ENCODE measurements at places on chromosomes 3 and 15.

GRCh38 chr15:90592131-90592881 lies 62.6 kb downstream of the CRTC3 start:
- DNase-seq, result no peak

DNA sequence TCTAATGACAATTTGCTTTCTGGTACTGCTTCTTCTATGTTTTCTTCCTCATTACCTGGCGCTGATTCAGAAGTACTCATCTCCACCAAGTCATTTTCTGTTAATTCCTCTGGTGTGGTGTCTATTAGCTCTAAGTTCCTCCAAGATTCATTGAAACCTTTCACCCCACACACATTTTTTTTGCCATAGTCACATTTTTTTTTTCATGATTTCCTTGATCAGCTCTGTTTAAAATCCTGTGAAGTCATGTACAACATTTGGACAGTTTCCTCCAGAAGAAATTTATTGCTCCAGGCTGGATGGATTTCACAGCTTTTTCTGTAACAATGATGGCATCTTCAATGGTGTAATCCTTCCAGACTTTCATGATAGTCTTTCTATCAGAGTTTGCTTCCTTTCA lies 243.2 kb upstream of the VEPH1 start:
- DNase-seq, result no peak

DNA sequence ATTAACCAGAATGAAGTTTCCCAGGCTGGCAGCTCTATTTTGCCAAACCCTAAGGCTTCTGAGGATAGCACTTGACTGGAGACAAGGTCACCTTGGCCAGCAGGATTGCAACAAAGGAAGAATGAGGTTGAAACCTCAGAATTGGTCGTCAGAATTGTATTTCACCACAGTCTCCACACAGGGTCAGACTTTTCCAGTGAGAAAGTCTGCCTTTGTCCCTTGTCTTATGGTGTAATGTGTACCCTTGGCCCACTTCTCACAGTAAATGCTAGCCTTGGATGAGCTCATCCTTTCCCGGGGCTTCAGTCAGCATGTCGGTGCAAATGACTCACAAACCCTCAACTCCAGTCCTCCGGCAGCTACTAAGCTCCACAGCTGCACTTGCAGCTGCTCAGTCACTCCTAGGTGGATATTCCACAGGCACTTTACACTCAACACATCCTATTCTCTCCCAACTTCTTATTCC lies 19.7 kb downstream of the SSR3 start:
- no peak for DNase-seq

DNA sequence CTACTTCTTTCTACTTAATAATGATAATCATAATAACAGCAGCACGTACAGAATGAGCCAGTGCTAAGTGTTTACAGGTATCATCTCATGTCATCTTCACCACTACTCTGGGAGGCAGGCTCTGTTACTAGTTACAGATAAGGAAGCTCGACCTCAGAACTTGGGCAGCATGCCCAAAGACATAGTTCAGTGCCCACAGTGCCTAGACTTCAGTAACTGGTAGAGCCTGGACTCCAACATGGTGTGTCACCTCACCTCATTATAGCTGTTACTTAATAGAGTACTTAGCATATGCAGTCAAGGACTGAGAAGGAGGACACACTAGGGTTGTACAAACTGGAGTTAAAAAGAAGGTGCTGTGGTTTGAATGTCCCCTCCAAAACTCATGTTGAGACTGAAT lies 7.6 kb downstream of the GADL1 start:
- no peak for DNase-seq

- no peak for DNase-seq
Measured at GRCh38 chr3:134768116-134768515, 26.9 kb upstream of the EPHB1 start.

GRCh38 chr3:69085168-69085832 lies 563 bp downstream of the ARL6IP5 start:
- peak; percentile 52 for DNase-seq

GRCh38 chr3:135762188-135762856 lies 203.2 kb upstream of the PPP2R3A start:
- no peak for DNase-seq

DNA sequence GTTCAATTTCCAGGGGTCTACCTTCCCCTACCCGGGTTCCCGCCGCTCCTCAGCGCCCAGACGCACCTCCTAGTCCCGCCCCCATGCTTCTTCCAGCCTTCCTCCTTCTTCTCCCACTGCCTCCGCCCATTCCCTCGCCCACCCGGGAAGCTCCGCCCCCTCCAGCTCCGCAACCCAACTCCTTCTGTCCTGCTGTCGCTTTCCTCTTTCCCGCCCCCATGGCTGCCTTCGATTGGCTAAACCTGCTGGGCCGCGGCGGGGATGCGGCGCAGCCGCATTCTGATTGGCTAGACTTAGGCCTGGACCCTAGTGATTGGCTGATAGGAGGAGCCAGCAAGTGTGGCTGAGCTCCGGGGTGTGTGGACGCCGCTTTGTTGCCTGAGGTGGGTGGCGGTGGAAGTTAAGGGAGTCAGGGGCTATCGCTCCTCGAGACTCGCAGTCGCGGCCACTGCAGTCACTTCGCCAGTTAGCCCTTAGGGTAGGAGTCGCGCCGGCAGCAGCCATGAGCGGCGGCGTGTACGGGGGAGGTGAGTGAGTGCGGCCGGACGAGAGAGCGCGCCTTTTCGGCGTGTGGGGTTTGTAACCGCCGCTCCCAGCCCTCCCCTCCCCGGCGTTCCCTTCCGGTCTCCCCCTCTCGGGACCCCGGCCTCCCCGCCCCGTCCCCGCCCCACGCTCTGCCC lies at the start of gene ACTL6A:
TSS of gene ACTL6A (plus strand) at position 336 of the 680 bp plus-strand sequence. CDS start at position 503, 167 bp downstream.
- DNase-seq, result peak; percentile 99

- DNase-seq, result no peak
Measured at GRCh38 chr3:186700267-186700666, 16.9 kb upstream of the KNG1 start.

GRCh38 chr15:70422342-70422741 lies 324.6 kb upstream of the TLE3 start:
- DNase-seq, result no peak

GRCh38 chr3:195240171-195240701 lies 30.7 kb downstream of the XXYLT1 start:
- DNase-seq, result peak; percentile 16

GRCh38 chr3:188934989-188935388 lies 236.8 kb upstream of the TPRG1 start:
- DNase-seq, result no peak

- DNase-seq, result no peak
Measured at GRCh38 chr3:154224866-154225265, 99.4 kb downstream of the DHX36 start.

GRCh38 chr3:140432229-140432669 lies 245.6 kb upstream of the TRIM42 start:
- DNase-seq, result no peak

DNA sequence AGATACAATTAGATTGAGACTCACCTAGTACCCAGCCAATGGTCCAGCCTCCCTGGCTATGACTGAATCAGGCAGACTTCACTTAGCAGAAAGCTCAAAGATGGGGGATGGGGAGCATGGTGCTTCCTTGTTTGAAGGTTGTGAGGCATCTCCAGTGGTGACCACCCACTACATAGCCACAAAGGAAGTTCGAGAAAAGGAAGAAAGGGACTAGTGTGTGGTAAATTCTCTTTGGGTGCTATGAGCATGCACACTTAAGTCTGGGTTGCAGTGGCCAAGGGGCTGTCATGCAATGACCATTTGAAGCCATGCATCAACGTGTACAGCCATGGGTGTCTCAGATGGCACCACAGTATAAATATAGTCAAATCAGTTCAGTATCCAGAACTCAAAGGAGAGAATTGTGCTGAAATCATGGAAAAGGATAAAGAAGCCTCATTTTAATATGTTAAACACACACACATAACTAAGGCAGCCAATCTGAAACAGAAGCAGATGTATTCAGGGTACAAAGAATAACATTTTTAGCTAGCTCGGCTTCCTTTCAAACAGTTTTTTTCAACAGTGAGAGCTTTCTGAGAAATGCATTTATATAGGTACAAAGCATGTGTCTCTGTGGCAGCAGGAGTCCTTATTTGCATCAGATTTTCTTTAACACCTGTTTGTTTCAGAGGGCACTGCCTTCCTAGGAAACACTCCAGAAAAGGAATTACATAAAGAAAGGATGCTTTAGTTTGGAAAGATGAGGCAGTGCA lies 275.5 kb downstream of the GAP43 start:
- no peak for DNase-seq

DNA sequence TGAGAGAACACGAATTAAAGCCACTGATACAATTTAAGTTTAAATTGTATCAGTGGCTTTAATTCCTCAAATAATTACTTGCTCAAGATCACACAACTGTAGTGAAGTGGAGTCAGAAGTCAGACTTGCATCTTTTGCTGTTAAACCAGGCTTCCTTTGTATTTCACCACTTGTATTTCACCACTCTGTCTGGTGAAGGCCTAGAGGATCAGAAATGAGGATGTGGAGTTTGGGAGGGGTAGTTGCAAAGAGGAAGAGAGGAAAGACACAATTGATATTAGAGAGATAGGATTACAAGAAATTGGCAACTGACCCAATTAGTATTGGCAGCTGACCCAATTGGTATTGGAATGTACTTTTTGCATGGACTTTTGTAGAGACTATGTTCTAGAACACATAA lies 288.1 kb upstream of the GPR149 start:
- DNase-seq, result no peak

DNA sequence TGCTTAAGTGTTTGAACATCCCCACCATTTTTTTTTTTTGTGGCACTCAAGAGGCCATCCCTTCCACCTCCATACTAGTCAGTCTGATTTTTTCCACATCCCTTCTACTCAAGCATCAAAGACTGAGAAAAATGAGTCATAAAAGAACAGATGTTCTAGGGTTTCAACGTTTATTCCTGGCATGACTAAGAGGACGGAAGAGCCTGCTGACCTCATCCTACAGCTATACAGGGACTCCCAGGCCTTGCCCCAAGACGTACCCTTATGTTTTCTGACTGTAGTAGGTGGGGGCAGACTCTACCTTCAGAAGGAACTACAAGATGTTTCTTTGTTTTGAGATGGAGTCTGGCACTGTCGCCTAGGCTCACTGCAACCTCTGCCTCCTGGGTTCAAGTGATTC lies 3.3 kb upstream of the ITPKA start:
- no peak for DNase-seq

- no peak for DNase-seq
Measured at GRCh38 chr15:32908872-32909271, 191.1 kb downstream of the GREM1 start.

- DNase-seq, result no peak
Measured at GRCh38 chr3:177212278-177212610, 15.0 kb upstream of the TBL1XR1 start.

DNA sequence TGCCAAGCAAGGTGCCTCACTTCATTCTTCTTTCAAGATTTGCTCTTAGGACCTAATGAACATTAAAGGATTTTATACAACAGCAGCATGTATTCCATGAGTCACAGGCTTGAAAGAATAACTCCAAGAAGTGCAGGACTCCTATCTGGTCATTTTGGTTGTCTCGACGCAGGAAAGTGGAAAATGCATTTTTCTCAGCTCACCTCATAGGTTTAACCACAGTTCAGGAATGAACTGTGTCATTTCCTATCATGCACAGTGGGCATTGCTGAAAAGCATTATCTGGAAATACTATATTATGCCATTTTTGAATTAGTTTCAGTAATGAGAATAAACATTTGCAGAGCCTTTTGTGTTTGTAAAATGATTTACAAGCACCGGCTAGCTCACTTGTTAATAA lies 98.7 kb upstream of the BFSP2 start:
- DNase-seq, result no peak

DNA sequence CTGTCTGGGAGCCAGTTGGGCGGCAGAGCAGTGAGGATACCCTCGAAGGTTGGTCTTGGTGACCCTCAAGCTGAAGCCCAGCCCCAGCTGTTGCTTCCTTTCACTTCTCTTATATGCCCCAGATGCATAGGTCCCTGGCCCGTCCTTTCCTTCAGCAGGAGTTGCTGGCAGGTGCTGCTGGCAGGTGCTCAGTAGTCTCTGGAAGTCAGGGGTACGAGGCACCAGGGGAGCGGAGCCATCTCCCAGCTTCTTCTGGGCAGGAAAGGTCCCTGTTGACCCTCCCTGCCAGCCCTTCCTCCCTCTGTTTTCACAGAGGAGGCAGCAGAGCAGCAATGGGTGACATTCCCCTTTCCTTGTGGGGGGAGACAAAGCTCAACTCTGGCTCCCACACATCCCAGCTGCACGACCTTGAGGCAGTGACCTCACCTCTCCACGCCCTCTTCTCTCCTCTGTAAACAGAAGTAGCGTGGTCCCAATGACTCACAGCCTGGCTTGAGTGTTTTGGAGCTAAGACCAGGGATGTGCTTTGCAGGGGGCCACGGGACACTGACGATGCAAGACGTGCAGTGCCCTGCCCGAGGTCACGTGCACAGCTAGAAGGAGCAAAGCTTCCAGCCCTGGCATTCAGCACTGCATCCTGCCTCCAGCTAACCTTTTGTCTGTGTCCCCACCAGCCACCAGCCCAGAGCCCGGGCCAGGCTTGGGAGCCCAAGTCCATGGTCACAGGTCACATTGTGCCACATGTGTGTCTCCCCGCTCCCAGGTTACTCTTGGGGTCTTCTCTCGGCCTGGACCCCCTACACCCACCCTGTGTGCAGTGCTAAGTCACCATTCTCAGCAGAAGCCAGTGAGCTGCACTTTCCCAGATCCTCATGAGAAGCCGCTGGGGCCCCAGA lies 49.7 kb downstream of the SLC6A6 start:
- no peak for DNase-seq
